ENCODE measurements at places on chromosomes 4 and X.

- no peak for DNase-seq
These were observed 18.2 kb downstream of the UGT2B11 start for GRCh38 chr4:69196209-69196965.

DNA sequence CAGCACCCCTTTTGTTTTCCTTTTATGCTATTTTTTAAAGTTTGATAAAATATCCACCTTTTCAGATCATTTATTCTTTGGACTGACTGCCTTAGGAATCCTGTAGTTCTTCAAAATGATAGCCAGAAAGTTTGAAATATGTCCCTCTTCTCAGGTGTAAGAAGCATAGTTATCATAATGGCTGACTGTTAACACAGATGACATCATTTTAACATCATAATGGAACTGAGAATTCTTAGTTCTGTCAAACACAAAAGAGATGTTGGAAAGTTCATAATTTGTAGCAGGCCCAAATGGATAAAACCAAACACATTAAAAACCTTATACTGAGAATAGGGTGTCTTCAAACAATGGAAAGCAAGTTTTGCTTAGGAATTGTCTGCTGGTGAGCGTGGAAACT is 1254.4 kb downstream of the ADGRL3 start:
- no peak for DNase-seq

- DNase-seq: no peak
These were observed 63.7 kb upstream of the MTNR1A start for GRCh38 chr4:186619088-186619487.

- DNase-seq: no peak
These were observed 231.2 kb downstream of the FRAS1 start for GRCh38 chr4:78288327-78288726.

DNA sequence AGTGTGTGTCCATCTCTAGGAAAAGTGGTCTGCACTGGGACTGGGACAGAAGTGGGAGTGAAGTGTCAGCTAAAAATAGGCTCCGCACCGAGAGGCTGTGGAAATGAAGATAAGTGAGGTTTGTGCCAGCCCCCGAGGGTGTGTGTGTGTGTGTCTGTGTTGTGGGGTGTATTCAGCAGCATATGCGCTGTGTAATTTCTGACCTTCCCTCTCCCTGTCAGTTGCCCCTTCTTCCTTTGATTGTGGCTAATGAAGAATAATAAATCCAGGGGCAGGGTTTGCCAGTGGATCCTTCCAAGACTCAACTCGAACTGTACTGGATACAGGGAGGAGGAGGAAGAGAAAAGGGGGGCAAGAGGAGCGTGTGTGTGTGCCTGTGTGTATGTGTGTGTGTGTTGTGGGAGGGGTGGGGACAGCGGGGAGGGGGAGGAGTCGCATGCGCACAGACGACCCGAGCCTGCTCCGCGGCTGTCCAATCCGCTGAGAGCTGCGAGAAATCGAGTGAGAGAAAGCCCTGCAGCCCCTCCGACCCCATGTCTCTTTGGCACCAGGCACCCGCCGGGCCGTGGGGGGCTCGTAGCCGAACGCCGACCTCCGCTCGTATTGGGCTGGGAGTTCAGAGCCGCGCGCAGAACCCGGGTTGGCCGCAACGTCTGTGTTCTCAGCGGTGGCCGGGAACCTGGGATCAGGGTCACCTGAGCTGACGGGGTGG is 916 bp upstream of the POU4F2 start:
- no peak for DNase-seq

DNA sequence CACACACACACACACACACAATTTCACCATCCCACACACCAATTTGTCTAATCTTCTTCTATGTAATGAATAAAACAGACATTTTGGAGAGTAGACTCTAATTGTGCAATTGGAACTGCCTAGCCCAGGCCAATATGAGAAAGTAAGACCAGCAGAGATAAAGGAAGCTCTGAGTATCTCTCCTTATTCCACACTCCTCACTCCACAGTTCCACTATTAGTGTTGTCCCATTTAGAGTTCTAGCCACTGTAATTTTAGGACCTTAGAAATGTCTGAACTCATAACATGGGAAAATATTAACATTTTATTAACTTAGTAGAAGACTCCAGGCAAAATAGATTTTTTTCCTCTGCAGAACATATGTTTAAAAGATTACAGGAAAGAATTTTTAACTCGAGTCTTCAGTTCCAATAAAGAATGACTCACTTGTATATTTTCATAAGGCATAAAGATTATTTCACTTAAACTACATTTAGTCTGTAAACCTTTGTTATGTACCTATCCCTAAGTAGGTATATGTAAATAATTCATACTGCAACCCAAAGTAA is 297.6 kb upstream of the INTU start:
- DNase-seq: no peak

DNA sequence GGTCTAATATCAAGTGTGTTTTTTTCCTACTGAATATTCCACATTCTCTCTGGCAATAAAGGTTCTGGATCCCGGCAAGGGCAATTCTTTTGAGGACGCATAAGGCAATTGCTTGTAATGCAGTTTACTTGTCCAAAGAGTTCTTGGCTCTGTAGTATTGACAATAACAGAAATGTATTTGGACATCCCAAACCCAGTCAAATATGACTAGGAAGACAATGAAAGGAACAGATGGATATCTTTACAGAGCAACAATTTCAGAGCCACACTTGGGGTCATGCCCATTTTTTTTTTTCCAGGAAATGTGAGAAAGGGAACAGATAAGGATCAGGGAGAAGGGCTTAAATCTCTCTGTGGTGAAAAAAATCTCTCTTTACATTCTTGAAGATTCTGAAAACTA is 12.2 kb downstream of the GK2 start:
- DNase-seq: no peak
